Stimulated activated CD4-positive, alpha-beta T cell treated with anti-CD3 and anti-CD28 coated beads, Interleukin-12 subunit alpha, Interleukin-12 subunit beta, amount 100 ng/mL, for 4 hours (primary cell): ENCODE measurements at places on chromosomes 6 and 20.

- DNase-seq = no peak
Observed at GRCh38 chr6:80478030-80478429, 371.6 kb downstream of the BCKDHB start.

- DNase-seq = no peak
Observed at GRCh38 chr6:151059612-151060095, 180.1 kb upstream of the AKAP12 start.

DNA sequence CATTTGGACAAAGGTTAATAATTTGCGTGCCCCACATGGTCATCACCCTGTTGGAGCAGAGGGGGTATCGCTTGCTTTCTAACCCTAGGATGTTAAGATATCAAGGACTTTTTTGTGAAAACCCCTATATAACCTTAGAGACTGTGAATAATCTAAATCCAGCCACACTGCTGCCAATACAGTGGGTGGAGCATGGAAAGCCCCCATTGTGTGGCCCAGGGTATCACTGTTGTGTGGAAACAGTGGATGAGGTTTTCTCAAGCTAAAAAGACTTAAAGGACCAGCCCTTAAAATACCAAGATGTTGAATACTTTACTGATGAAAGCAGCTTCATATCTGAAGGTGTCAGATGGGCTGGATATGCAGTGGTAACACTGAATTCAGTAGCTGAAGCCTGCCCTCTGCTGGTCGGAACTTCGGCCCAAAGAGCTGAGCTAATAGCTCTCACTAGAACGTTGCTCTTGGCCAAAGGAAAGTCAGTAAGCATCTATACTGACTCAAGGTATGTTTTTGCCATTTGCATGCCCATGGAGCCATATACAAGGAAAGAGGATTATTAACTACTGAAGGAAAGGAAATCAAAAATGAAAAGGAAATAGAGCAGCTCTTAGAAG, 695.2 kb downstream of the PHF3 start:
- no peak for DNase-seq

GRCh38 chr20:52974179-52974594, 2.0 kb downstream of the TSHZ2 start:
- DNase-seq = peak; percentile 7

GRCh38 chr20:47551222-47551621, 49.5 kb downstream of the NCOA3 start:
- no peak for DNase-seq

DNA sequence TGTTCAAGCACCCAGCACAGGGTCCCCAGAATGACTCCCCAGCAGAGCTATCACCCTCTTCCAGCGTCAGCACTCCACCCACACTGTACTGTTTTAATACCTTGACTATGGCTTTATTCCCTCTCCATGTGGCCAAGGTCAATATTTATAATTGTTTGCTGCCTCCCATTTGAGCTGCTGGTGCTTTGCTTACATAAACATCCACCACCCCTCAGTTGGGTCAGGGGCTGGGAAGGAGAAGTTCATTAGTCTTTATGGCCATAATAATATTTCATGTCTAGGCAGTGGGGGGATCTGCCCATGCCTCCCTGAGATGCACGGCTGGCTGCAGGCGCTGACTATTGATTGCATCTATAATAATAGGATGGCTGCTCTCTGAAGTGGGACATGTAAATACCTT, 41.8 kb upstream of the SAYSD1 start:
- DNase-seq = no peak

DNA sequence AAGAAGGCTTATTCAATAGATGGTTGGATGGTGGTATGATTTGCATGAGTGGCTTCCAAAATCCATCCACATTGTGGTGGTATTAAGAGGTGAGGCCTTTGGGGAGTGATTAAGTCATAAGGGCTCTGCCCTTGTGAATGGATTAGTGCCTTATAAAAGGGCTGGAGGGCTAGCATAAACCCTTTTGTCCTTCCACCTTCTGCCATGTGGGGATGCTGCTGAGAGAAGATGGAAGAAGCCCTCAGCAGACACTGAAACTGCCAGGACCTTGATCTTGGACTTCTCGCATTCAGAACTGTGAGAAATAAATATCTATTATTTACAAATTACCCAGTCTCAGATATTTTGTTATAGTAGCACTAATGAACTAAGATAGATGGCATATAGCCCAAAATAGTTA, 27.8 kb upstream of the SRPK1 start:
- DNase-seq = no peak

- DNase-seq = no peak
Observed at GRCh38 chr6:166448432-166448831, 65.7 kb upstream of the MPC1 start.

DNA sequence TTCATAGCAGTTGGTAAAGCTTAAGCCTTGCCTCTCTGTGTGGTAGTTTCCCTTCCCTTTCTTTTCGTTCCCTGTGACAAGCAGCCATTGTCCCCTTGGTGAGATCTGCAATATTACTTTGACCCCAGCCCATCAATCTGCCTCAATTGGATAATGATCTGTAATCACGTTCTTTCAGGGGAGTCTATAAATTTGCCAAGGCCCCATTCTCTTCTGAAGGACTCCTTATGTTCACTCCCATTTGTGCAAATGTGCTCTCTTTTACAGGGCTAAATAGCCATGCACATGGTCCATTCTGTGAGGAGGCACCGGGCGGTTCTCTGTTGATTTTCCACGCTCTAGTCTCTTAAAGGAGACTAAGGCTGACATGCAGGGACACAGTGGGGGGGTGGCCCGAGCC, 660.4 kb upstream of the SLC35B3 start:
- no peak for DNase-seq

DNA sequence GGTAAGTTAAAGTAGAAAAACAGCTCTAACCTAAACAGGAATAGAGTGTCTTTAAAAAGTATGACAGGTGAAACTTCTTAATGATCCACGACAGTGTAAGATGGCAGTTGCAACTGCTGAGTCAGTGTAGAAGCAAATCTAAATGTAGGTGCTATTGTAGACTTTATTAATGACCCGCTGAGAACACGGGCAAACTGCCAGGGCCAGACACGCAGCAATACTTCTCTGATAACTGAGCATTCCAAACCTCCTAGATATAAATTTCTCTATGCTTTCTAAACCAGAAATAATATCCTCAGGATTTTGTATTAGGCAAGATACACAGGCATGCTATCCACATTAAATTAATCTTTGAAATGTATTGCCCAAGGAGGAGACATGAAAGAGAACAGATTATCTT, 1076.4 kb downstream of the HACE1 start:
- DNase-seq = no peak

DNA sequence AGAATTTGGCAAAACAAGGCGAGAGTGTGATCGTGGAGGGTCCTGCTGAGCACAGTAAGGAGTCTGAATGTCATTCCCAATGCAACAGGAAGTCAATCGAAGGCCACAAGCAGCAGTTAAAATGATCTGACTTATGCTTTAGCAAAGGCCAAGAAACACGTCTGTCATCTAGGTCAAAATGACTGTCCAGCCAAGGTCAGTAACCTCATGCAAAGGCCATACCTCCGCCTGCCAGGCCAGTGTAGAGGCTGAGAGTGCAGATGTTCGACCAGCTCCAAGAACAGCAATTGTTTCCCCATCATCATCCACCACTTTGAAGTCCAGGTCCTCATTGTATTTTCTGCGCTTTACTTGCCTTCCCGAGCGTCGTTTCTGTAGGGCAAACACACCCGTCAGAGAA, 105.6 kb downstream of the CHD6 start:
- no peak for DNase-seq

GRCh38 chr20:8005033-8005432, 14.5 kb downstream of the TMX4 start:
- no peak for DNase-seq

GRCh38 chr20:43404878-43405277, 52.8 kb upstream of the SRSF6 start:
- DNase-seq = peak; percentile 20
